NCI-H1105 (cell line): ENCODE measurements at places on chromosomes 4 and X.
A peak's percentile ranks its signal among the peaks of the same experiment; 100 is the strongest.

DNA sequence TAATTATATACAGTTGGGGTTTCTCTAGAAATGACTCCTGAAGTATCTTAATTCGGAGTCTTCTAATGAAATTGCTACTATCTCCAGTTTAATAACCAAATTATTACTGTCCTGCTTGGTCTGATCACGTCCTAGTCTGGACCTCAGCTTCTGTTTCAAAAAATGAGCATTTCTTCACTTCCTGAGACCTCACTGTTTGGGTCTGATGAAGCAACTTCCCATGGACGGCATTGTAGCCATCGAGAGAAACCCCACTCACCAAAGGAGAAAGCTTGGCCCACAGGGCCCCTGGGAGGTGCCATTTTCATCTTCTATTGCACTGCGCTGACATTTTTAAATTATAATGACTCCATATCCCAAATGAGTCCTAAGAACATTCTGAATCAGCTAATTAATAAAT lies 178.0 kb downstream of the MGST2 start:
- DNase-seq, result no peak

GRCh38 chr4:69855822-69856221 lies 4.1 kb downstream of the SULT1E1 start:
- DNase-seq, result no peak

- DNase-seq, result no peak
Observed at GRCh38 chr4:186557486-186557885, 2.1 kb upstream of the MTNR1A start.

DNA sequence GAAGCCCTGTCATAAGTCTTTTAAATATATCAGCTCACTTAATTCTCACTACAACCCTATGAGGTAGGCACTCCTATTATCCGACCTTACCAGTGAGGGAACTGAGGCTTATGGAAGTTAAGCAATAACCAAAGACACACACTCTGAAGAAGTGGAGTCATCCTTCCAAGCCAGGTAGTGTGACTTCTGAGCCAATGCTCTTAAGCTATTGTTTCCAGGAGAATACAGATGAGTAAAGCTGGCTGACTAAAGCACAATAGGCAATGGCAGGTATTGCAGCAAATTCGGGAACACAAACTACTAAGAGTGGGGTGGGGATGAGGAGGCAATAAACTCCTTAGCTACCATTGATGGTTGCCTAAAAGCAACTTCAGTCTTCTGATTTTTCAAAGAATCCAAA lies 81.8 kb upstream of the KIT start:
- no peak for DNase-seq

- no peak for DNase-seq
Observed at GRCh38 chr4:149017002-149017734, 575.0 kb upstream of the NR3C2 start.

- DNase-seq, result no peak
Observed at GRCh38 chr4:141614878-141615586, 21.4 kb upstream of the IL15 start.

- DNase-seq, result peak; percentile 28
Observed at GRCh38 chrX:115226929-115227328, 7.0 kb downstream of the LRCH2 start.

- DNase-seq, result no peak
Observed at GRCh38 chr4:83207497-83208101, 77.0 kb downstream of the COQ2 start.

DNA sequence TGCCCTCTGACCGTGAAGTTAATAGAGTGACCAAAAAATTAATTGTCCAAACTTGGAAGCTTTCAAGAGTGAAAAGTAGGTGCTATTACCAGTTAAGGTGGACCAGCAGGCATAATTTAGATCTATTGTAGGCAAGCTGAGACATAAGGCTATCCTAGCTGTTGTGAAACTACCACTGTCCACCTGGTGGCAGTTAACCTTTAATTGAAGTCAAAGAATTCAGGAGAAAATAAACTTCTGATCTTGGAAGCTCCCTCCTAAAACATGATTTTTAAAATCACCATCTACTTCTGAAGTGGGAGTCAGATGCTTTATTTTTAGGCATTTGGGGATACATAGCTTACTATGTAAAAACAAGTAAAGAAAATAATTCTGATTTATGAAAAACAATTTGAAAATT lies 636.3 kb upstream of the HTR2C start:
- no peak for DNase-seq
